Activated CD4-positive, alpha-beta T cell treated with anti-CD3 and anti-CD28 coated beads, Interleukin-2, amount 50 U/mL, for 4 hours (primary cell): ENCODE measurements at places on chromosomes 6 and 20.

- DNase-seq = no peak
Measured at GRCh38 chr6:49531774-49532569, 18.5 kb upstream of the C6orf141 start.

GRCh38 chr6:122102026-122102425 lies 297.4 kb upstream of the HSF2 start:
- no peak for DNase-seq

DNA sequence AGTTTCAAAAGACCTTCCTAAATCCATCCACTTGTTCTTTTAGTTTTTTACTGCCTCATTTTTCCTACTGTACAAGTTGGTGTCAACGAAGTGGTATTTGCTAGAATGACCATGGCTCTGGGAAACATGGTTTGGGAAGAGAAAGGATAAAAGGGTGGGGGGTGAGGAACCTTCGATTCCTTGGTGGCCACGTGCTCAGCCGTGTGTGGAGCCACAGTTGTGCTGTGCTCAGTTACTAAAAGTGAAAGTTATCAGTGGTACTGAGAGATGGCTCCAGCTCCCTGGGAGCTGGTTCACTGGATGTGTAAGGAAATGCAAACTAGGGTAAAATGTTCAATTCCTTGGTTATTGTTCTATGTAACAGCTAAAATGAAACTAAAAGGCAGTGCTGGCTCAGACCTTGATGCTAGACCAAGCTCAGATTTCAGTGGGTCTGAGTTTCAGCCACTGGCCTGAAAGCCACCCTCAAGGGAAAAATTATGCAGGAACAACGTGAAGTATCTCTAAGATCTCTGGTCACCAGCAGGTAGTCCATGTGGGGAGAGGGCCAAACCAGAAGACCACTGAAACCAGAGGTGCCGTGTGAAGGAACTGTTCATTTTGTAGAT lies 7.4 kb upstream of the SLC22A2 start:
- DNase-seq = no peak

DNA sequence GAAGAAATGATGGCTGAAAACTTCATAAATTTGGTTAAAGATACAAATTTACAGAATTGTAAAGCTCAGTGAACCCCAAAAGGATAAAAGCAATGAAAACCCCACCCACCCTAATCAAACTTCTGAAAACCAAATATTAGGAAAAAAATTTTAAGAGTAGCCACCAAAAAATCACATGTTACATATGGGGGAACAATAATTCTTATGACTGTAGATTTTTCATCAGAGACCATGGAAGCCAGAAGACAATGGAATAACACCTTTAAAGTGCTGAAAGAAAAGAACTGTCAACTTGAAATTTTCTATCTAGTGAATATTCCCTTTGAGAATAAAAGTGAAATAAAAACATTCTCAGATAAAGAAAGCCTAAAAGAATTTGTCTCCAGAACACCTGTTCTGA lies 24.4 kb downstream of the PROCR start:
- DNase-seq = no peak

- no peak for DNase-seq
Measured at GRCh38 chr6:22926790-22927354, 357.5 kb downstream of the HDGFL1 start.

DNA sequence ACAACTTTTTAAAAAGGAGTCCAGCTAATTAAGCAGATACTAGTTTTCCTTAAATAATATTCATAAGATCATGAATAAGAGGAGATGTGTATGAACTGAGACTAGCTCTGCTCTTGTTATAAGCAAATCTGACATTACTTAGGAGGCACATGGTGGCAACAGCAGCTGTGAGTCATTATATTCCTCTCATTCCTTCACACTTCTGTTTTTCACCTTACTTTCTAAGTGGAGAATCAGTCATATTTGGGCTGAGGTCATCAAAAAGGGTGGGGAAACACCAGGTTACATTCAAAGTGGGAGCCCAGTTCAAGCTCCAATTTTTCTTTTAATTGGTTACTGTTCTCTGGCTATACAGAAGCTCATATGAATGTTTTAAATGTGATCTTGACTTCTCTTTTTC lies 6.0 kb upstream of the RIPPLY2 start:
- no peak for DNase-seq

DNA sequence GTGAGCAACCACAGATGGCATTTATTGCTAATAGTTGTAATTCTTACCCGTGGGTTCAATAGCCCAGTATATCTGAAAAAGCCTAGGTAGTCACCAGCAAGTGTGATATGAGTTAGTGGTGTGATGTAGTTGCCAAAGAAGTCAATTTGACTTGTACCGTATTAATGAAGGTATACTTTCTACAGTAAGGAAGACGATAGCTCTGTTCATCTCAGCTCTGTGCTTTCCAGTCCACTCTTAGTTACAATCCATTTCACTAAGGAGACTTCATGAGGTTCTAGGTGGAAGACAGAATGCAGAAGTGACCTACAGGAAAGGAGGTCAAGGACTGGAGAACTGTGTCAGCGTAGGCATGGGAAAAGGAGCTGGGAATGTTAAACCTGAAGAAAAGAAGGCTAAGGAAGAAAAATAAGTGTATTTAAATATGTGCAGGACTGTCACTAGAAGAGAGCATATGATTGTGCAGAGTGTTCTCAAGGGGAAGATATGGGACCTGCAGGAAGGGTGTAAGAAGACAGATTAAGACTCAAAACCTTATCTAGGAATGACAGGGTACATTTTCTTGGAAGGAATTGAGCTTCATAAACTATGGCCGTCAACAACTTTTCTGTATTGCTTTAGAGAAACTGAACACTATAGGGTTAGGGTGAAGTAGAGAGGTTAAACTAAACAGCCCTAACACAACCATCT lies 116.9 kb upstream of the SCGN start:
- DNase-seq = no peak

DNA sequence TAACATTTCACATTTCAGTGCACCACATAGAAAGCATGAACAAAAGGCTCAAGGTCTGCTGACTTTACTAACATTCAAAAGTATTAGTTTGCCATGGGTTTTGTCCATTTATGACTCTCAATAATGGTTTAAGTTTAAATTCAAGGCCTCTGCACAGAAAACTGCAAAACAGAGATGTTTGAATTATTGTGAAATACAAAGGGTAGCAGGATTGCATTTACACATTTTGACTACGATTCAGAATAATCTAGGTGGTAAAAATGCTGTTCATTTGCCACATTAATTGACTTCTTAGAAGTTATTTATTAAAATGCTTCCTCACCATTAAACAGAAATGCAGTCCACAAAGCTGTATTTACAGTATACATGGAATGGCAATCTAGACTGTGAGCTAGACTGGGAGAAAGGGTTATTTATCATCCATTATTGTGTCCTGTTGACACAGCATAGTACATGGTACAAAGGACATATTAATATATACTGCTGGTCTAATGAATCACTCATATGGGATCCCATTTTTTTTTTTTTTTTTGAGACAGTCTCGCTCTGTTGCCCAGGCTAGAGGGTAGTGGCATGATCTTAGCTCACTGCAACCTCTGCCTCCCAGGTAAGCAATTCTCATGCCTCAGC lies 18.0 kb downstream of the USP49 start:
- DNase-seq = no peak

- DNase-seq = peak; percentile 66
Measured at GRCh38 chr6:20319520-20320357, 81.9 kb upstream of the E2F3 start.

- no peak for DNase-seq
Measured at GRCh38 chr6:132892929-132893771, 78.8 kb downstream of the RPS12 start.

GRCh38 chr6:104858642-104859041 lies 1.1 kb downstream of the HACE1 start:
- DNase-seq = no peak

DNA sequence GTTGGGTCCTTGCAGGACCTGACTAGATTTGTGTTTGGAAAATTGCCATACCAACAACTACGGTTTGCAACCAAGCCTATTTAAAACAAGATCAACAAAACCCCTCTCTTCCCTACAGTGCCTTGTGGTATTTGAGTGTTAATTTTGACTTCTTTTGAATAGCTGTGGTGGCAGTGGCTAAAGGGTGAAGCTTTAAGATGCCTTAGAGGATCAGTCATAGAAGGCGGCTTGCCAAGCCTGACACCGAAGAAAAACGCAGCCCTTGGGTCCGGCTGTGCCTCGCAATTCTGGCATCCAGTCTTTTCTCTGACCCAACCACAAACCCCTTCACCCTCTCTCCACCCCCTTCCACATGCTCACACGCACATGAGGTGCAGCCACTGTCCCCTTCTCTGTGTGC lies 32.6 kb downstream of the BMP6 start:
- DNase-seq = no peak

- no peak for DNase-seq
Measured at GRCh38 chr20:57161478-57162361, 104.7 kb downstream of the BMP7 start.

DNA sequence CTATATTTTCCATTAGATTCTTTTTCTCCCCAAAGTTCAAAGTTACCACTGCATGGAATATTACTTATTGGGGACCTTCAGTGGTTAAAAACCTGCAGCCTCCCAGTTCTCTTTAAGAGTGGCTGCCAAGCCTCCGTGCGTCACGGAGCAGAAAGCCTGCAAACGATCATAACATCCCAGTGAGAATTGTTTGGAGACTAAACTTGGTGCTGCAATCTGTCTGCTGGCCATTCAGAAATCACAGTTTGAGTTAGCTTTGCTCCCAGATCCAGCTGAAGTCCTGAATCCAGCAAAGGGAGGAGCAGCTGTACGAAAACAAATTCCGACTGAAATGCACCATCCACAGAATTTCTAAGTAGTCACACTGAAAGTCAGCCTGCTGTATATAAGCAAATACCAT lies 213.5 kb upstream of the PDE10A start:
- DNase-seq = no peak

GRCh38 chr20:53480913-53481312 lies 112.7 kb downstream of the ZNF217 start:
- no peak for DNase-seq

DNA sequence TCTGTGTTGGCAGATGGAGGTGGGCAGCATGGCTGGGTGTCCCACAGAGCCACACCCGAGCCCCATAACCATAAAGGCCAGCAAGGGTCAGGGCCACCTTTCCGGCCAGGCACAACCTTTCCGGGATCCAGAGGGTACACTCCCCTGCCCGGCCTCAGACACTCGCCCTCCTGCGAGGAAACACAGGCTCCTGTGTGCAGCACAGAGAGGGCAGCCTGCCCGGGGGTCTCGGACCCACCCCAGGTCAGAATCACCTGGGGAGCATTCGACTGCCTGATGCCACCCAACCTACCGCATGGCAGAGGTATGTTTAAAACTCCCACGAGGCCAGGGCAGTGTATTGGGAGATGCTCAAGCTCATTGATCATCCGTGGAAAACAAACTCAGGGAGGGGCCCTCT lies 260.3 kb downstream of the TAF4 start:
- no peak for DNase-seq

GRCh38 chr6:130765181-130765727 lies 62.0 kb upstream of the SMLR1 start:
- no peak for DNase-seq

GRCh38 chr6:87729965-87730719 lies 28.1 kb upstream of the AKIRIN2 start:
- DNase-seq = no peak

DNA sequence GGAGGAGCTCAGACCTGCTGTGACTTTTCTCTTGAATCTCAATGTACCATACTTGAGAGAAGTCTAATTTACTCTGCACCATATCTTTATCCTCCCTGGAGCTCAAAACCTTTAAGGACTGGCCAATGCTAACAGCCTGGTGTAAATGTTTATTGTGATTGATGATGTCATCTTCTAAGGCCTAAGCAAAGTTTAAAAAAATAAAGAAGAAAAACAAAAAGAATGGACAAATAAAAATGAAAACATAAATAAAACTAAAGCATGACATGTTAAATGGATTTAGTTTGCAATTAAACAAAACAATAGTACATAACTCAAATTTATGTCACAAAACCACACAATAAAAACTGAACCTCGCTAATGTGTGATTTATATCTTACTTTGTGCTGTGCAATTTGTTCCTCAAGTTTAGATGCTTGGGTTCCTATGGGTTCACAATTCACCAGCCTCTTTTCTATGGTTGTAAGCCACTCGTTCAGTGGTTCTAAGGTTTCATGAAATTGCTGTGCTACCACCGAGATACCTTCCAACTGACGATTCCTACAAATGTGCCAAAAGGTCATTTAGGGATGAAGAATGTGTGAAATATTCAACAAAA lies 113.0 kb downstream of the DST start:
- DNase-seq = no peak

- no peak for DNase-seq
Measured at GRCh38 chr6:16776394-16777017, 15.2 kb upstream of the ATXN1 start.

- no peak for DNase-seq
Measured at GRCh38 chr6:12116978-12117377, 104.9 kb downstream of the HIVEP1 start.

- DNase-seq = no peak
Measured at GRCh38 chr6:4031442-4031841, 47.5 kb downstream of the FAM217A start.

GRCh38 chr6:161136655-161137054 lies 137.2 kb downstream of the AGPAT4 start:
- no peak for DNase-seq

- DNase-seq = no peak
Measured at GRCh38 chr6:158909938-158910337, 90.1 kb downstream of the RSPH3 start.

DNA sequence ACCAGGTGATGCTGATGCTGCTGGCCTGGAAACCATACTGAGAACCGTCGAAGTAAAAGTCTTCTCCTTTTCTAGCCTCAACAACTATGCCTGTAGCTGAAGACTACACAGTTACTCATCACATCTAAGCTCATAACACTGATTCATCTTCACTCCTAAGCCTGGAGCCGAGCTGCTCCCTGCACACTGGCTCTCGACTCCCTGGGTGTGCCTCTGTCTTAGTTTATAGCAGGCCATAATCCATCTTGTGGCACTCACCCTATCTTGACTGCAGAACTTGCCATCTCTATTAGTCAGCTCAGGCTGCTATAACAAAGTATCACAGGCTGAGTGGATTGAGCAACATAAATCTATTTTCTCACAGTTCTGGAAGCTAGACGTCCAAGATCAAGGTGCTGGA lies 191.0 kb downstream of the UNC5CL start:
- DNase-seq = no peak

DNA sequence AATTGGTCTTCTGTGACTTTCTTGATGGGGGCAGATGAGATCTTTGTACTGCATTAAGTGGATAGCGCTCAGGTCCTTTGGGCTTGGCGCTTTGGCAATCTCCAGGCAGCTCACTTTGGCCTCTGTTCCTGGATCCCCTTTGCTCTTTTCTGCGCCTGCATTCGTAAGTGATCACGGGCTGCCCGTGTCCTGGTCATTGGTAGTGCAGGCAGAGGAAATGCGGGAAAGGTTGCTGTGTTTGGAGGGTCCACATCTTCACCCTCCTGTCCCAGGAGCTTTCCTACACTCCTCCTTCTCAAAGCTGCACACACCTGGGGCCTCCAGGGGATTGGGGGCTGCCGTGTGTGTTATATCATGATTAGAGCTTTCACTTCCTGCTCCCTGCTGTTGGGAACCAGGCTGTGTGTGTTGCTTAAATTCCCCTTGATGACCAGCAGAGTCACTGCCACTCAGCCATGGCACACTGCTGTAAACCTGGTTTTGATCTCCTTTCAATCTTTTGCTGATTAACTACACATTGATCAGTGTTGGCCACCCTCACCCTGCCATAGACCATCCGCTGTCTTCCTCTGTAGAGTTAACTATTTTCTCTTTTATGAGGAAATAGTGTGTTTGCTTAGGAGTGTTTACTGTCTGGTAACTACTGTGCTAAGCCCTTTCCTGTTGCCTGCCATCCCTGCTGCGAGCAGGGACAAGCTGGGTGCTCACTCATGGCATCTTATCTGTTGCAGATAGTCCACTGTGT lies 13.0 kb upstream of the SNHG17 start:
- DNase-seq = no peak

GRCh38 chr6:105189026-105189820 lies 9.4 kb upstream of the POPDC3 start:
- no peak for DNase-seq
